SJCRH30 (cell line): ENCODE measurements at places on chromosomes 11 and 22.

DNA sequence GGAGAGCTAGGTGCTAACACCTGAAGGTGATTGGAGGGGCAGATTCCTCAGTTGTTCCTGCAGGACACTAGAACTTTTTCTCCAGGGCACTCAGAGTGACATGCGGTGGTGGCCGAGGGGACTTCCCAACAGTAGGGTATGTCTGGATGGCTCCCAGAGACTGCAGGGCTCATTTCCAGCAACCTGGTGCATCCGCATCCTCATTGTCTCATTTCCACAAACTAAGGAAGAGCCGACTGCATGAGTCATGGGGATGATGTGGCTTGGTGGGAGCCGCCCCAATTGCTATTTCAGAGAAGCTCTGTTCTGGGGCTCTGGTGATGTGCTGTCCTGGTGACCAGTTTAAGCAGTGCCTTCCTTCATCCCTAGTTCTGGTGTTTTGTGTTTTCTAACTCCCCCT is 2.8 kb upstream of the ROBO4 start:
- H3K4me1 ChIP-seq, result peaks cover 28% of the 10 kb centered on the region
- H3K27ac ChIP-seq, result peak overlapping the region; percentile 17; the same call in 1 of the 2 replicates
- H3K4me3 ChIP-seq, result no peak overlapping the region
- no peak for DNase-seq
- H3K27me3 ChIP-seq, result no peaks in the 10 kb centered on the region
- no peaks in the 10 kb centered on the region for H3K36me3 ChIP-seq

DNA sequence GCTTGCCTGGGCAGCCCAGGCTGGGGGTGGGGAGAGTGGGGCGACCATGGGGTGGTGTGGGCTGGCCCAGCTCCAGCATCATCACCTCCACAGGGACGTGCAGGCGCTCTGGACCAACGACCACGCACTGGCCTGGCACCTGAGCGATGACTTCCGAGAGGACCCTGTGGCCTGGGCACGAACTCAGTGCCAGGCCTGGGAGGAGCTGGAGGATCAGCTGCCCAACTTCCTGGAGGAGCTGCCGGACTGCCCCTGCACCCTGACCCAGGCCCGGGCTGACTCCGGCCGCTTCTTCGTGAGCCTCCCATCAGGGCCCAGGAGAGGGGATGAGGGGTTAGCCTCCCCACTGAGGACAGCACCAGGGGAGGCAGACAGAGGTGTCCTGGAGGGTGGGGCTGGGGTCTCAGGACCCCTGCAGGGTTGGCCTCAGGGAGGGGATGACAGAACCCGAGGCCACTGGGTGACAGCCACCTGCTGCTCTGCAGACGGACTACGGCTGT is 3.8 kb downstream of the SUSD2 start:
- H3K4me3 ChIP-seq, result no peak overlapping the region
- no peaks in the 10 kb centered on the region for H3K27me3 ChIP-seq
- H3K36me3 ChIP-seq, result no peaks in the 10 kb centered on the region
- no peaks in the 10 kb centered on the region for H3K4me1 ChIP-seq
- DNase-seq, result no peak

GRCh38 chr11:119727523-119728151 is 1.4 kb downstream of the NECTIN1 start:
- peak overlapping the region; percentile 97 for H3K4me3 ChIP-seq
- peak overlapping the region; percentile 61 for H3K27ac ChIP-seq
- H3K27me3 ChIP-seq, result no peaks in the 10 kb centered on the region
- peaks cover 18% of the 10 kb centered on the region for H3K4me1 ChIP-seq
- peak; percentile 48 for DNase-seq
- peaks cover 8% of the 10 kb centered on the region; the same call in 1 of the 2 replicates for H3K36me3 ChIP-seq

GRCh38 chr11:21119411-21119810 is 450.0 kb downstream of the NELL1 start:
- peak; percentile 36 for DNase-seq
- H3K27me3 ChIP-seq, result no peaks in the 10 kb centered on the region
- H3K4me3 ChIP-seq, result no peak overlapping the region
- no peaks in the 10 kb centered on the region for H3K36me3 ChIP-seq
- no peaks in the 10 kb centered on the region; the same call in 1 of the 2 replicates for H3K4me1 ChIP-seq

DNA sequence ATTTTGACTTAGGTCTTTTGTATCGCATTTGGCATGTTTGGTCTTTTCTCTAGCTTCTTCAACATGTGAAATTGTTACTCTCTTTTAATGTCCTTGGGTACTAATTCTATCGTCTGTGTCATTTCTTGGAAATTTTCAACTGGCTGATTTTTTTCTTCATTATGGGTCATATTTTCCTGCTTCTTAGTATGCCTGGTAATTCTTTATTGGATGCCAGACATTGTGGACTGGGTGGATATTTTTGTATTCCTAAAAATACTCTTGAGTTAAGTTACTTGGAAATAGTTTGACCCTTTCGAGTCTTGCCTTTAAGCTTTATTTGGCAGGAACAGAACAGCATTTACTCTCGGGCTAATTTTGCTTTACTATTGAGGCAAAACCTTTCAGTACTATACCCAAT is 140.1 kb downstream of the ETS1 start:
- no peak for DNase-seq
- H3K4me3 ChIP-seq, result no peak overlapping the region
- H3K27me3 ChIP-seq, result no peaks in the 10 kb centered on the region
- no peaks in the 10 kb centered on the region for H3K4me1 ChIP-seq
- no peak overlapping the region for H3K27ac ChIP-seq

- peak; percentile 76 for DNase-seq
- H3K27me3 ChIP-seq, result no peaks in the 10 kb centered on the region
- no peaks in the 10 kb centered on the region for H3K4me1 ChIP-seq
- no peak overlapping the region for H3K27ac ChIP-seq
These were observed 61.8 kb downstream of the SLC22A12 start for GRCh38 chr11:64652586-64653387.

DNA sequence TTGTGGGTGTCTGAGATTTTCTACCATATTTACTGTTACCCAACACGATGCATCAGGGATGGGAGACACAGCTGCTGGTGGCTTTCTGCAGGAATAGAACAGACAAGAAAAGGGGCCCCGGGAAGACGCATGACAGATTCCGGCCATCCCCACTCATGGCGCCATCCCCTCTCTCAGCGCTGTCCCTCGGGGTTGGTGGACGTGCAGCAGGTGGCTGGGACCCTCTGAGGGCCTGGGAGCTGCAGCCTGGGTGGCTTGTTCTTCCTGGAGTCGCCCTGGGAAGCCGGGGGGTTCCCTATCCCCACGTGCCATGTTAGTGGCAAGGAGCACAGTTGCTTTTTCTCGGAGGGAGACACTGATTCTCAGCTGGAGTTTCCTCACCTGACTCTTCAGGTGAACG is 1123.3 kb downstream of the BRD1 start:
- no peaks in the 10 kb centered on the region for H3K4me1 ChIP-seq
- DNase-seq, result no peak
- no peak overlapping the region for H3K27ac ChIP-seq
- no peaks in the 10 kb centered on the region for H3K36me3 ChIP-seq
- no peak overlapping the region for H3K4me3 ChIP-seq

- peaks cover 15% of the 10 kb centered on the region; the same call in 1 of the 2 replicates for H3K4me1 ChIP-seq
- 0 out of 2 replicates have a peak, but pooled peaks cover 4% of the 10 kb centered on the region for H3K36me3 ChIP-seq
- peak; percentile 69 for DNase-seq
- H3K27me3 ChIP-seq, result no peaks in the 10 kb centered on the region
These were observed 14.7 kb downstream of the GGA1 start for GRCh38 chr22:37623075-37624016.

DNA sequence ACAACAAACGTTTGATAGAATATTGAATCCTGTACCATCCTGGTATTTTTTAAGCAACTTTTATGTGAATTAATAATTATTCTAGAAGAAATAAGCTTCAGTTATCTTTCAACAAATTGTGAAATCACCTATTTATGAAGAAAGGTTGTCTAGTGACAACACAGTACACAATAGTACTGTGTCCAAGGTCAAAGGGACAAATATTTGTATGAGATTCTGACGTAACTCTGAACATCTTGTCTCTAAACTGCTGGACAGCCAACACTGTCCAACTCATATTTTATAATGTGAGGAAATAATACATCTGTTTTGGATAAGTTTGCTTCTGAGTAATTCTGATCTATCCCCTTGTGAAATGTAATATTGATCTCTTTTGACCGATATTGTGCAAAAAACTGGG is 18.9 kb downstream of the CASP5 start:
- H3K36me3 ChIP-seq, result no peaks in the 10 kb centered on the region
- no peaks in the 10 kb centered on the region for H3K4me1 ChIP-seq
- no peak overlapping the region for H3K4me3 ChIP-seq
- no peak for DNase-seq
- no peak overlapping the region for H3K27ac ChIP-seq
- no peaks in the 10 kb centered on the region for H3K27me3 ChIP-seq

- H3K36me3 ChIP-seq, result no peaks in the 10 kb centered on the region; the same call in 1 of the 2 replicates
- no peak for DNase-seq
- H3K27me3 ChIP-seq, result no peaks in the 10 kb centered on the region
These were observed 5.4 kb downstream of the SHISA8 start for GRCh38 chr22:41909310-41910049.

DNA sequence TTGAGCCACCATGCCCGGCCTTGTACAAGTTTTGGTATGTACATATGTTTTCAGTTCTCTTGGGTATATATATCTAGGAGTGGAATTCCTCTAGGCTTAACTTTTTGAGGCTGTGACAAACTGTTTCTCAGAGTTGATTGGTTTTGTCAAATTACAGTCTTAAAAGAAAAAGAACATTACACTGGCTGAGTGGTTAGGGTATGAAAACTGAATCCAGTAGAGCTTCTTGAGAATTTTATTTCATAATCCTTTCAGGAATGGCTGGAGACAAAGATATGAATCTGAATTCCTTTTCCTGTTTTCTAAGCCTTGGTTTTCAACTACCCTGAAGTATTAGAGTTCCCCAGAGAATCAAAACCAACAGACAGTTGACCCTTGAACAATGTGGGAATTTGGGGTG is 6.5 kb downstream of the METTL15 start:
- H3K27me3 ChIP-seq, result no peaks in the 10 kb centered on the region
- H3K4me3 ChIP-seq, result no peak overlapping the region
- DNase-seq, result no peak
- 0 out of 2 replicates have a peak, but pooled peaks cover 1% of the 10 kb centered on the region for H3K4me1 ChIP-seq
- H3K27ac ChIP-seq, result no peak overlapping the region
- H3K36me3 ChIP-seq, result peaks cover 13% of the 10 kb centered on the region

GRCh38 chr11:130217133-130218031 is 57.8 kb downstream of the ST14 start:
- H3K4me3 ChIP-seq, result no peak overlapping the region
- no peaks in the 10 kb centered on the region; the same call in 1 of the 2 replicates for H3K27me3 ChIP-seq
- no peaks in the 10 kb centered on the region for H3K36me3 ChIP-seq
- H3K27ac ChIP-seq, result no peak overlapping the region
- DNase-seq, result no peak

DNA sequence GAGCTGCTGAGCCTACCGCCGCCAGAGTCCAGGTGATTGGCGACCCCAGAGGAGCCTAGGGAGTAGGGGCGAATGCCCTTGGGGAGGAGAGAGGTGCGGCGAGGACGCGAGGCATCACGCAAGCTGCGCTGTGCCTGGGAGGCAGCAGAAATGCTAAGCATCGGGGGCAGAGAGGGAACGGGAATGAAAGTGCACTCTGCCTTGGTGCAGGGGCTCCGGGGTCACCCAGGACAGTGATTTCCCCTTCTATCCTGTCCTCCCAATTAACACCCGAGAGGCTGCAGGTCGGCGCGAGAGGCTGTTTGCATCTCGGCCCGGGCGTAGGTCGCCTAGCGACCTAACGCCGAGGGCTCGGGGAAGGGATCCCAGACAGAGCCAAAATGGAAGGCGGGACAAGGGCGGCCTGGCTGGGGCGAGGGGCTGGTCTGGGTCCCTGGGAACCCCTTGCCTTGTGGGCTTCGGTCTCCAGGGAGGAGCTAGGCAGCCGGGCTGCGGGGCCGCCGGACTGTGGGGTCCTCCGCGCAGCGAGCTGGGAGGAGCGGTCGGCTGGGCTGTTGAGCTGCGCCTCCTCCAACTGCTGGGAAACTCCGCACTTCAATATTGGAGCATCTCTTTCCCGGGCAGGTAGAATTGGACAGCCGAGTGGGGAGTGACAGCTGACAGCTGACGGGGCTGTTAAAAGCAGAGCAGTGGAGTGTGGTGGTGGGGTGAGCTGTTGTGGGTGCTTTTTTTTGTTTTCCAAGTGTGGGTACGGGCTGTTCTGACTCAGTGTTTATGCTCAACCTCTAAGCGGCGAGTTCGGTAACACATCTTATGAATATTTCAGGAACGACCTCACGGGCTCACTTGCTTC is 657 bp downstream of the ELMOD1 start:
- H3K4me1 ChIP-seq, result peaks cover 33% of the 10 kb centered on the region
- peak overlapping the region; percentile 87 for H3K4me3 ChIP-seq
- H3K36me3 ChIP-seq, result 0 out of 2 replicates have a peak, but pooled peaks cover 2% of the 10 kb centered on the region

DNA sequence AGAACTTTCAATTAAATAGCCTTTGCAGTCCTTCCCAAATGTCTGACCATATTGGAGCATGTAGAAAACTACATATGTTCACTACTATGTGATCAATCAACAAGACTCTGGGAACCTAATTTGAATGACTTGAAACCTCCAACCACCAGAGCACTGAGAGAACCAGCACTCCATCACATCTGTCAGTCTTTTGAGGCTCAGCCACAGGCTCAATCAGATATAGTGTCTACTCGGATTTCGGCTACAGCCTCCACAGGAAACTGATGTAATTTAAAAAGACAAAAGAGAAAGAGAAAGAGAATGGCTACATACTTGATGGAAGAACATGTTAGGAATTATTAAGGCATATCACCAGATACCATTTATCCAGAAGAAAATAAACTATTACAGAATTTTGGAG is 859.0 kb downstream of the FAM181B start:
- no peaks in the 10 kb centered on the region for H3K27me3 ChIP-seq
- no peak for DNase-seq
- no peaks in the 10 kb centered on the region for H3K4me1 ChIP-seq
- H3K36me3 ChIP-seq, result no peaks in the 10 kb centered on the region
- H3K27ac ChIP-seq, result no peak overlapping the region

- H3K4me1 ChIP-seq, result no peaks in the 10 kb centered on the region
- H3K4me3 ChIP-seq, result no peak overlapping the region
- H3K27ac ChIP-seq, result no peak overlapping the region
- no peaks in the 10 kb centered on the region for H3K36me3 ChIP-seq
- DNase-seq, result no peak
These were observed 92.3 kb upstream of the FGF3 start for GRCh38 chr11:69911310-69912160.

DNA sequence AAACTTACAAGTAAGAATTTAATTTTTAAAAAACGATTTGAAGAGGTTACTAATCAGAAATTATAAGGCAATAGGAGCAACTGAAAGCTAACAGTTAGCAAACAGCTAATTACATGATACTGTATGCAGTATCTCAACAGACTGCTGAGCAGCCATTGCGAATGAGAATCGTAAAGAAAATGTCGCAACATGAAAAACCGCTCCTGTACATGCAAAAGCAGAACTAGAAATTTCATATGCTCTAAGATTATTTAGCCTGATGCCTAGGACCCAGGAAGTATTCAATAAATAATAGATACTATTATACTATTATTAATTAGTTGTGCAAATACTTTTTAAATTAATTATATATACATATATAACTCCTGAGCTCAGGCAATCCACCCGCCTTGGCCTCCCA is 48.7 kb upstream of the EP300 start:
- no peaks in the 10 kb centered on the region for H3K27me3 ChIP-seq
- no peaks in the 10 kb centered on the region; the same call in 1 of the 2 replicates for H3K4me1 ChIP-seq
- H3K4me3 ChIP-seq, result no peak overlapping the region
- no peak for DNase-seq
- no peaks in the 10 kb centered on the region for H3K36me3 ChIP-seq
- no peak overlapping the region for H3K27ac ChIP-seq

DNA sequence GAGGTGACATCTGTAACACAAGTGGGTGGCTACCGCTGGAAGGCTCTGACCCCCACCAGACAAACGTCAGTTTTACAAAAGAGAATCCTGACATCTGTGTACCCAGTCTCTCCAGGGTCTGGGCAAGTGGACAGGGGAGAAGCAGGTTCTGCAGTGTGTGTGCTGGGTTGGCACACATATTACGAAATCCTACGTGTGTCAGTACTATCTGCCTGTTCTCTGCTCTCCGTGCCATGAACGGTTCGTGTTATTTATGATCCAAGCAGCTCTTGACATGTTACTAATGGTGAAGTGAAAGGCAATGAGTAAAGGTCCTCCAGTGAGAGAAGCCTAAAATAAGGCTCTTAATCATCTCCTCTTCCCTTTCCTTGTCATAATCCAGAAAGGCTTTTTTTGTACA is 201.5 kb upstream of the MTMR2 start:
- H3K27me3 ChIP-seq, result no peaks in the 10 kb centered on the region
- no peak overlapping the region for H3K27ac ChIP-seq
